Islet precursor cell (in vitro differentiated cells): ENCODE measurements at places on chromosomes 12 and 14.
A peak's percentile ranks its signal among the peaks of the same experiment; 100 is the strongest.

GRCh38 chr12:119710965-119711551, 43.1 kb downstream of the PRKAB1 start:
- DNase-seq = no peak

- no peak for DNase-seq
Observed at GRCh38 chr12:124327362-124328043, 32.6 kb downstream of the RFLNA start.

DNA sequence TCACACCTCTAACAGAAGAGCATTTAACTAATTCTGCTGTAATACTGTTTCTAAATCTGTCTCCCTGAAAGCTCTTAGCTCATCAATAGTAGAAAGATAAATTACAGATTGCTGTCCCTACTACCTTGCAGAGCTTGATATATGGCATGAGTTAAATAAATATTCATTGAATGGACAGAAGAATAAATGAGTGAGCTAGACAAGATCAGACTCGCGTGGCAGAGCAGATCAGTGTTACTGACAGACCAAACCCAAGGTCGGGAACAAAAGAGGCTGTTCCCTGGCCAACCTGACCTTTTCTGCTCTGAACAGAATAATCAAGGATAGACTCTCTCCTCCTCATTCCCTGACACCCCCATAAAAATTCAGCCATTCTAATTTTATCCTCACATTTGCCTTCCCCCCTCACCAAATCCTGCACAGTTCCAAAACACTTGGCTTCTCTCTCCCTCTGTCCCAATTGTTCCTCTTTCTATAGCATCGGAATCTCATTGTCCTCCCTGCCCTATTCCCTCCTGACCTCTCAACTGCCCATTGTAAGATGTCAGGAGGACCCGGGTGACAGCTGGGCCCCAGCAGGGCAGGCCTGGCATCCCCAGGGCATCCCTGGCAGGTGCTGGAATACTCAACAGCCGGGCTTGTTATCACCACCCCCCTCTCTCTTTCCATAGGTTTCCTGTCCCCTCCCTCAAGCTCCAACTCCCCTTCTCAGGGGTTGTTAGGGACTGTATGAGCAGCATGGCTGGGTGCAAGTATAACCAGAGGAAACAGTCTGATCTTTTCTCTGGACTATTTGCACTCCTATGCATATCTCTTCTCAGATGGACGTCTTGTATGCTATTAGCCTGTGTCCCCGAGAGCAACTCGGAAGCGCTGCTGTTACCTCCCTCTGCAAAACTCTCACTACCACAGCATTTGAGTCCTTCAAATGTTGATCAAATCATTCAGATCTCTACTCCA, 19.9 kb downstream of the NEUROD4 start:
- no peak for DNase-seq

GRCh38 chr14:33555710-33556350, 395.0 kb downstream of the EGLN3 start:
- no peak for DNase-seq

- DNase-seq = no peak
Observed at GRCh38 chr12:128510511-128510910, 243.5 kb downstream of the TMEM132C start.

- DNase-seq = no peak
Observed at GRCh38 chr14:23076785-23077408, 18.0 kb downstream of the ACIN1 start.

GRCh38 chr14:89138846-89139245, 278.2 kb downstream of the FOXN3 start:
- no peak for DNase-seq

GRCh38 chr12:53474819-53475218, 22.9 kb downstream of the PCBP2 start:
- no peak for DNase-seq

DNA sequence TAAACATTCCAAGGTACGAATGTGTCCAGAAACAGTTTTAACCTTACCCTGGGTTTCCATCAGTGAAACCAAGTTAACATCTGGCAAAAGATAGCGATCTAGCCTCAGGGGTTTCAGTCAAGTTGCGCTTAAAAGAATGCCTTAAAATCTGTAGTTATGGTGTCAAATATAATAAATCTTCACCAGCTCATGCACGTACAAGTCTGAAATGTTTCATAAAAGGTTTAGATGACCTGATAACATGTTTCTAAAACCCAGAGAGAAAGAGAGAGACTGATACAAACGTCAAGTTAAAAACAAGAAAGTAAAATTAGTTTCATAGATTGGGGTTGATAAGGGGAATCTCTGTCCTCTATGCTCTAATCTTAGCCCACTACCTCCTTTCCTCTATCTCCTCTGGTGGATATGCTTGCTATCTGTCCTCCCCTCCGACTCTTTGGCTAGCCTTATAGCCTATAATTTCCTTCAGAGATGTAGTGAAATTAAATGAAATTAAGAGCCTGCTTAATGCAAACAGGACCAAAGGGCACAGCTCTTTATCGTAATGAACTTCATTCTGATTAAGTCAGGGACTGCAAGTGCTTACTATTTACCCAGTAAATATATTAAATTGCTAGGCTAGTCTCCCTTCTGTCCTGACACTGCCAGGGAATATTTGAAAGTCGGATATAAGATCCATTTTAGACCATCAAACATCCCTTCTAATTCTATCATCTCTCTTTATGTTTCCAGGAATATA, 18.4 kb upstream of the FOS start:
- no peak for DNase-seq

DNA sequence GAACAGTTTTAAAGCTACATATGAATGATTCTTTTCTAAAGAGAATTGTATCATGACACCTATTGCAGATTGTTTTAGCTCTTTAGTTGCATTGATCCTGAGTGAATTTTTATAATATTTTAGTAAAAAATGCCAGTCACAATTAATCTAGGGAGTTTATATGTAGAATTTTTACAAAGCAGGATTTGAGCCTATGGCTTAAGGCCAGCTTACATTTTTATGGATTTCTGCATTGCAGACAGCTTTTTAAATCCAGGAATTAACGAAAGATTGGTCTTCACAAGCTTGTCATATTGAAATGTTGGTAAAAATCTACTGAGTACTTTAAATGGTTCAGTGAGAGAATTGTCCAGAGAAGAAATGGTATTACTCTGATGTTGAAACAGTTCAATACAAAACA, 358.0 kb downstream of the TMTC2 start:
- DNase-seq = no peak

GRCh38 chr14:69917287-69917686, 38.1 kb downstream of the SMOC1 start:
- no peak for DNase-seq

- peak; percentile 95 for DNase-seq
Observed at GRCh38 chr12:69290545-69291277, 51.3 kb downstream of the CPSF6 start.

DNA sequence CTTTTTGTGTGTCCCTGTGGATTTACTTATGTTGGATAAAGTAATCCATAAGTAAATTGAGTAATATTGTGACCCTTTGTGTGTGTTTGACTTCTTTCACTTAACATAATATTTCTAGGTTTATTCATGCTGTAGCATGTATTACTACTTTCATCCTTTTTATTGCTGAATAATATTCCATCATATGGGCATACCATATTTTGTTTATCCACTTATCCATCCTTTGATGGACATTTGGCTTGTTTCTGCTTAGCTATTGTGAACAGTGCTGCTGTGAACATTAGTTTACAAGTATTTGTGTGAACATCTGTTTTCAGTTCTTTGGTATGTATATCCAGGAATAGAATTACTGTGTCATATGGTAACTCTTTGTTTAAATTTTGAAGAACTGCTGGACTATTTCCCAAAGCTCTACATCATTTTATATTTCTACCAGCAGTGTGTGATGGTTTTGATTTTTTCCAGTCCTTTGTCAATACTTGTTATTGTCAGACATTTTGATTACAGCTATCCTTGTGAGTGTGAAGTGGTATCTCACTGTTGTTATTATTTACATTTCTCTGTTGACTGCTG, 25.2 kb downstream of the G2E3 start:
- DNase-seq = no peak

DNA sequence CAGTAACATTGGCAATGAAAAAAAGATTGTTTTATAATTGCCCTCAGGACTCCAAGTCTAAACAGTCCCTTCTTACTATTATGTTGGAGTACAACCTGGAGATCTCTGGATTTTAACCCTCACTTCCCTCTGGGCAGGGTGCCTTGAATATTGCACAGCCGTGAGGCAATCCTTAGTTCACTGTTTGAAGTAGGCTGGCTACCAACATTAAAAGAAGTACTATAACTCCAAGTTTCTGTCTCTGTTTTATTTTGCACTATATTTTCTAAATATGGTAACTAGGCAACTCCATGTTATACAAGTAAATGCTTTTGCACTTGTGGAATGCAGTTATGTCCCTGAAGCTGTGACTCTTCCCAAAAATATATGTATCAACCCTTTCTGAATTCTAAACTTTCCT, 490.7 kb downstream of the EGLN3 start:
- no peak for DNase-seq

DNA sequence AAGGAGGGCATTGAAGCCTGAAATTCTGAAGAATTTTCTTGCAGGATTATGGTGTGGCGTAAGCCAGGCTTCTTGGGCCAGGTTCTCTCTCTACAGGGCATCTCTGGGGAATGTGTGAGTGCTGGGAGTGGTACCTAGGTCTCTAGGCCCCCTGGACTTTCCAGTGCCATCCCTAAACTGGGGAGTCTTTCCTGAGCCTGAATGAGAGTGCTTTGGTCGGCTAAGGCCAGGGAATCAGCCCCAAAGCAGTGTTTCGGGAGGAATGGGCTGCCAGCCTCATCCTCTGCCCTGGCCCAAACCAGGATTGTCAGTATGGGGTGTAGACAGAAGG, 93.9 kb downstream of the CALM1 start:
- DNase-seq = no peak

- no peak for DNase-seq
Observed at GRCh38 chr12:107241411-107241810, 148.1 kb upstream of the CRY1 start.

- no peak for DNase-seq
Observed at GRCh38 chr14:32438517-32438916, 109.4 kb downstream of the AKAP6 start.

DNA sequence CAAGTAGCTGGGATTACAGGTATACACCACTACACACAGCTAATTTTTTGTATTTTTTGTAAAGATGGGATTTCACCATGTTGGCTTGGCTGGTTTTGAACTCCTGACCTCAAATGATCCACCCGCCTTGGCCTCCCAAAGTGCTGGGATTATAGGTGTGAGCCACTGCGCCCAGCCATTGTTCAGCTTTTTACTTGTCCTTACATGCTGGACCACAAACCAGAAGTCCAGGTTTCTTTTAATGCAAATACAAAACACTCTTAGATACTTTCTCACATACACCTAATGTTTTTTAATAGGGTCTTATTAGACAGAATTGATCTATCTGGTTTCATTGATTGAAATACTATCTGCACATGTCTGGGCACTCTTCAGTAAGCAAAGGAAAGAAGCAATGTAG, 40.5 kb downstream of the BTG1 start:
- DNase-seq = no peak

- no peak for DNase-seq
Observed at GRCh38 chr14:83147006-83147405, 1613.4 kb upstream of the SEL1L start.

DNA sequence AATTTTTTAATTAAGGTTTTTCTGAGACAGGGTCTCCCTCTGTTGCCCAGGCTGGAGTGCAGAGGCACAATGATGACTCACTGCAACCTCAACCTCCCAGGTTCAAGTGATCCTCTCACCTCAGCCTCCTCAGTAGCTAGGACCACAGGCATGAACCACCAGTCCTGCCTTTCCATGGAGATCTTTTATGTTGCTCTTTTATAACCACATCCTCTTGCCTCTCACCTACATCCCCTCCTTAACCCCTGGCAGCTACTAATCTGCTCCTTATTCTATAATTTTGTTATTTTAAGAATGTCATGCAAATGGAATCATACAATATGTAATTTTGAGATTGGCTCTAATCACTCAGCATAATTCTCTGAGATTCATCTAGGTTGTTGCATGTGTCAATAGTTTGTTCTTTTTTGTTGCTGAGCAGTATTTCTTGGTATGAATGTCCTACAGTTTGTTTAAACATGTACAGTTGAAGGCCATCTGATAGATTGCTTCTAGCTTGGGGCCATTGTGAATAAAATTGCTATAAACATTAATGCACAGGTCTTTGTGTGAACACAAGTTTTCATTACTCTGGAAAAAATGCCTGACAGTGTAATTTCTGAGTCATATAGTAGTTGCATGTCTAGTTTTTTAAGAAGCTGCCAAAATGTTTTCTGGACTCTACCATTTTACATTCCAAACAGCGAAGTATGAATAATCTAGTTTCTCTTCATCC, 249.2 kb upstream of the AMIGO2 start:
- no peak for DNase-seq

GRCh38 chr14:94366146-94366915, 22.1 kb downstream of the SERPINA1 start:
- no peak for DNase-seq

DNA sequence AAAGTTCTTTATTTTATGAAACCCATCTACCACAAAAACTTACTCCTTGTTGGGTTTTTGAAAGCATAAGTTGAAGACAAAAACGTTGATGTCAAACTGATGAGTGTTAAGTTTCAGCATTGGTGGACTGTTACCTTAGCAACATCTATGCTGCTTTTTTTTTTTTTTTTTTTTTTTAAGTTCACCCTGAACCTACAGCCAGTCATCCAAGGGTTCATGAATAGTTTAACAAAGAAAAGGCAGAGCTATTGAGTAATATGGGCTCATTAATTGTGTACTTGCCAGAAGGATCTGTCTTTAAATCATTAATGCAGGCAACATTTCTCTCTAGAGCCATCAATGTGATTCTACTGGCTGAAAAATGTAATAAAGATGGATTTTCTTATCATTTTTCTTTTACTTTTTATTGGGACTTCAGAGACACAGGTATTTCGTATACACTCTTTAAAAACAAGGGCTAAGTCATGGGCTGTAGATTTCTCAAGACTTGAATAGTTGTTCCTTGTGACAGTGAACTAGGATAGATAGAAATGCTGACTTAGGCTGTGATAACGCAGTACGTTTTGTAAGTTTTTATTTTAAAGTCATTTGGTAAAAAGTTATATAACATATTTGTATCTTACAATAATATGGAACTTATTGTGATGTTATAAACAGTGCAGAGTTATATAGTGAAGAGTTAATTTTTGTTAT, at the start of gene PTPRQ:
Gene PTPRQ (plus strand): TSS at position 262 of the 693 bp plus-strand sequence. CDS start 111 bp downstream, at position 373.
- DNase-seq = no peak

DNA sequence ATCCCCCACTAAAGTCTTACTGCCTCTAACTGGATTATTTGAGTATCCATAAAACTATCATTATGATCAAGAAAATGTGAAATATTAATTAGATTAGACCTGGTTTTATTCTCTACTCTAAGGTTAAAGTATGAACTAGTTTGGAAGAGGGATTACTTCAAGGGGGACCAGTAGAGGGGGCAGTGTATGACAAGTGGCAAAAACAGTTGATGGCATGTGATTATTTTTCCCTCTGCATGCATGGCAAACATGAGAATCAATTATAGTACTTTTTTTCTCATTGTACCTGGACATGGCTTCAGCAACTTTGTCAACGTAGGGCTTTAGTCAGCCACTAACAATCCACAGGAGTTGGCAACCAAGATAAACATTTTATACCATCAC, 145.0 kb upstream of the SLC38A2 start:
- no peak for DNase-seq

DNA sequence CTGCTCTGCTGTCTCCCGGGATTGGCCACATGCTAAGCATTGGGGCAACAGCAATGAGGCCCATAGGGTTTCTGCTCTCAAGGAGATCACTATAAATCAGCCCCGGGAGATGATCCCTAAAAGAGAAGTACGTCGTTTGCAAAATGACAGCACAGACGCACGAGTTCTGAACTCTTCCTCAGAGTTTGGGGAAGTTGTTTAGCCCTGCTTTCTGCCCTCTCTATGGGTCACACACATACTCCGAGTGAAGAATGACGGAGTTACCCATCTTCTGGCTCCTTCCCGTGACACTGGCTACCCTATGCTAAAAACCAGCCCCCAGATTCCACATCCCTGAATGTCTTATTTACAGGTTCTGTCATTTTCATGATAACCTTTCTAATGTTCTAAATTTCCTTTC, 258.0 kb upstream of the PLEKHG7 start:
- no peak for DNase-seq
